ENCODE measurements at places on chromosomes 7 and 10.
A peak's percentile ranks its signal among the peaks of the same experiment; 100 is the strongest.

GRCh38 chr7:17233603-17234002 lies 64.8 kb upstream of the AHR start:
- no peak for DNase-seq

DNA sequence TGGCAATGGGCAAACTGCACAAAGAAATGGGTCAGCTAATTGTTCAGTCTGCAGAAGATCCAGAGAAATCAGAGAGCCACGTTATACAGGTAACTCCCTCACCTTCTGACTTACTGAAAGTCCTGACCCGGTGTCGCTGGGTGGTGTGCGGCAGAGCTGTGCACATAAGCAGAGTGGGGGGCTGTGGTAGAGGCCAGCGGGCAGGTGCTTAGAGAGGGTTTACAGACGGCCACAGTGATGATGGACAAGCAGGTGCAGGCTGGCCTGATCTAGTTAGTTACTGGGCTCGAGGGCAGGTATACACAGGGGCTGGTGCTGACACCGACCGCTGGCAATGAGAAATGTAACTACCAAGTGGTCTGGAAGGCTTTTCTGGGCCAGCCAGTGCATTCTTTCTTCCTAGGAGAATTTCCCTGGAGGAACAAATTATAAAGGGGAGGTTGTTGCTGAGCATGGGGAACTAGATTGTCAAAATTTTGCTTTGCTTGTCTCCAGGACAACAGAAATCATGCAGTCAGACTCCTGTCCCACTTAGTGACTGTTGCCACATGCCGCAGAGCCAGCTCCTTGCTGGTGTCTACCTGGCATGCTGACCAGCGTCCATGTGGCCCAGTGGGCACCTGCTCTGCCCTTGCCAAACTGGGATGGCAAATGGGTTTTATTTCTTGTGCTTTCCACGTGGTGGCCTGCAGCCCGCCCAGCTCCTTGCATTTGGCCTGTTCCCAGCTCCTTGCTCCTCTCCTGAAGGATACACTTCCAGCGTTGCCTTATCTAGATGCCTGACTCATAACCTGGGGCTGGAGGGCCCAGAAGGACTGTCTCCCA lies 28.8 kb downstream of the DENND10 start:
- DNase-seq, result no peak

DNA sequence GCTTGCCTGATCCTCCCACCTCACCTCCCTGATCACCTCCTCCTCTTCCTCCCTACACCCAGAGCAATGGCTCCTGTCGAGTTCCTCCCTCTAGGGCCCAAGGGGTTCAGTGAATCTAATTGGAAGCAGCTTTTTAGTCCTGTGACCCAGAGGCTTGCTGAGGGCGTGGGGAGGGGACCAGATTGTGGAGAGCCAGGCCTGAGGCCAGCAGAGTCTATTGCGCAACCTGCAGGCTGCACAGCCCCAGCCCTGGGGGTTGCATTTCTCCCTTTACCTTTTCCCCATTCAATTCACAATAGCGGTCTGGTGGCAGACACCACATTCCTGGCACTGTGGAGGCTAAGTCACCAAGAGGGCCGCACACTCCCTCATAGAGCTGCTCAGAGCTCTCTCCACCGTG lies 32.5 kb downstream of the GHRHR start:
- DNase-seq, result no peak

DNA sequence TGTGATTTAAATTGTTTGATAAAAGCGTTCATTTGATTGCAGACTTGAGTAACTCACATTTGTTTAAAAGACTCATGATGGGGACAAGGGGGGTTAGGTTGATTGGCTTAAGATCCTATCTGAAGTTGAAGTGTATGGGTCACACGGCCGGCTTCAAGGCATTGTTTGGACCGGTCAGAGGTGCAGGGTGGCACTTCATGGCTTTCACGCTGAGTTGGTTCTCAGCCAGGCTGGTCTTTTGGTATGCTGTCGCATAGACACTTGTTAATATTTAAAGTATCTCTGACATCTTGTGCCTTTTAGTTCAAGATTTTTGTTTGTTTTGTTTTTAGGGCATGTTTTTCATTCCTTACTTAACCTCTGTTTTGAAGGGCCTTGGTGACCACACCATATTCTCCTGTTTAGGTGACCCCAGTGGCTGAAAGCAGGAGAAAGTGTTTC lies 58.1 kb downstream of the CCNY start:
- DNase-seq, result no peak

DNA sequence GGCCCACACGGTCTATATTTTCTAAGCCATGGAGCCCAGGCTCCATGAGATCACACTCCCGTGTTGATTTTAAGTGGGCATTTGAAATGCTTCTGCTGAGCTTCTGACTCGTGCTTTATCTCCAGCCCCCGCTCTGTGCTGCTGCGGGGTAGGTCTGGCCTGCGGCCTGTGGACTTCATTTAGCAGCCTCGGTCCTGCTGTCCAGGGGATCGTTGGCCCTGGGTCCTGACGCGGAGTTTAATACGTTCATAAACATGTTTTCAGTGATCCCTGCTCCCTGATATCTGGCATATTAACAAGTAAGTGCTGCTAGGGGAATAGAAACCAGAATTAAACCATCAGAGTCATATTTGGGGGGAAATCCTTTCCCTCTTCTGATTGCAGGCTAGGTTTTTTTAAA lies 540.3 kb upstream of the MGMT start:
- no peak for DNase-seq

DNA sequence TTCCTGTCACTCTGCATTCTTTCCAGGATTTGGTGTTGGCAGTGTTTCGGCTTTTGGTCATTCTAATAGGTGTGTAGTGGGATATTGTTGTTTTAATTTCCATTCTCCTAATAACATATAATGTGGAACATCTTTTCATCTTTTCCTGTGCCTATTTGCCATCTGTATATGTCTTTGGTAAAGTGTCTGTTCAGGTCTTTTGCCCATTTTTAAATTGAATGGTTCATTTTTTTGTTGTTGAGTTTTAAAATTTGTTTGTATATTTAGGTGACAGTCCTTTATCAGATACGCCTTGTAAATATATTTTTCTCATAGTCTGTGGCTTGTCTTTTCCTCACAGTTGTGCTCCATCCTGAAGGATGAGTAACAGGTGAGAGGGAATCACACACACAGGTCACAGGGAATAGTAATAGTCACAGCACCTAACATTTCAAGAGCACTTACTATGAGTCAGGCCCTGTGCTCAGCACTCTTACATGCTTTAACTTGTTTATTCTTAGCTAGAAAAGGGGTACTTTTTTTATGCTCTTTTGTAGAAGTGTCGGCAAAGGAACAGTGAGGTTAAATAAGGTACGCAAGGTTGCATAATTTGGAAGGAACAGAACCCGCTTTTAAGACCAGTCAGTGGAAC lies 117.1 kb upstream of the GATA3 start:
- DNase-seq, result no peak

- DNase-seq, result no peak
Measured at GRCh38 chr7:101112233-101112632, 14.7 kb upstream of the SERPINE1 start.

DNA sequence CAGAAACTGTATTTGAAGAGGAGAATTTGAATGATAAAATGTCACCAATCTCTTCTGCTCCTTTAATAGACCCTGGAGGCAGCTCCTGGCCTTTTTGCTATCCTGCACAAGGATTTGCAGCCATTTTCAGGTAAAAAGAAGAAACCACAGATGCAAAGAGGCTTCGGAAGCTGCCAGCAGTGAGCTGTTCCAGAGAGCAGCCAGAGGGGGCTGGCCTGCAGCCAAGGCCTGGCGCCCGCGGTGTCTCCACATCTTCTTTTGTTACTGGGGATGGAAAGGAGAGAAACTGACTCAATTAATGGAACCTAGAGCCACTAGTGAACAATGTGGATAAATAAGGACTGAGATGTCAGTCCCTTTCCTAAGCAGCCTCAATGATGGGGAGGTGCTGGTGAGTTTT lies 23.9 kb upstream of the GPR26 start:
- no peak for DNase-seq

GRCh38 chr10:31929261-31930022 lies 811 bp upstream of the ARHGAP12 start:
- DNase-seq, result peak; percentile 21

DNA sequence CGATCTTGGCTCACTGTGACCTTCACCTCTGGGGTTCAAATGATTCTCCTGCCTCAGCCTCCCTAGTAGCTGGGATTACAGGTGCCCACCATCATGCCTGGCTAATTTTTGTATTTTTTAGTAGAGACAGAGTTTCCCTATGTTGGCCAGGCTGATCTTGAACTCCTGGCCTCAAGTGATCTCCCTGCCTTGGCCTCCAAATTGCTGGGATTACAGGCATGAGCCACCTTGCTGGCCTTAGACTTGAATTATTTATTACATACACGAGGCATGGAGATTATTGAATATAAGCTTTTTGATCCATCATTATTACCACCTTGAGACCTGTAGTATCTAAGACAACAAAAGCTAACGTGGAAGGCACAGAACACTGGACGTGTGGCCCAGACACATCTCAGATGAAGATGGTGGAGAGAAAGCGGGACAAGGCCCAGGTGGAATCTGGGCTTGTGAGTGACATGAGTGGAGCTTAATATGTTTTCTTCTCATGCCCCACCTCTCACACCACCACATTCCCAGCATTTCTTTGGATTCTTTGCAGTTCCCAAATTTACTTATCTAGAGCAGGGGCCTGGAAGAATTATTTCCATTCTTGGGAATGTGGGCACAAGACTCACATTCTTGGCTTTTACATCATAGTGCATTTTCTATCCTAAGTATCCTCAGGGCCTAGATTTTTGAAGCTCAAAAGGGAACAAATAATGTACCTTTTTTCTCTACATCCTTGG lies 76.6 kb downstream of the SUGCT start:
- no peak for DNase-seq

DNA sequence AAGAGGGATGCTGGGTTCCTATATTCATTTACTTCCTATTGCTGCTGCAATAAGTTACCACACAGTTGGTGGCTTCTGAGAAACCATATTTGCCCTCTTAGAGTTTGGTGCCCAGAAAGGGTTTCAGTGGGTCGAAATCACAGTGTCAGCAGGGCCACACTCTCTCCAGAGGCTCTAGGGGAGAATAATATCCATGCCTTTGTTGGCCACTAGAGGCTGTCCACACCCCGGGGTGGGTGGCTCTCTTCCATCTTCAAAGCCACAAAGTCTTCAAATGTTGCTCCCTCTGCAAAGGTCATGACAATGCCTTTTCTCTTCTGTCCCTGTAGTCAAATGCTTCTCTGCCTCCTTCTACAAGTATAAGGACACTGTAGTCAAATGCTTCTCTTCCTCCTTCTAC lies 989.4 kb downstream of the CCSER2 start:
- no peak for DNase-seq

- no peak for DNase-seq
Measured at GRCh38 chr7:721619-722248, 4.8 kb upstream of the DNAAF5 start.

- DNase-seq, result no peak
Measured at GRCh38 chr7:129169686-129170440, 18.6 kb upstream of the SMO start.

DNA sequence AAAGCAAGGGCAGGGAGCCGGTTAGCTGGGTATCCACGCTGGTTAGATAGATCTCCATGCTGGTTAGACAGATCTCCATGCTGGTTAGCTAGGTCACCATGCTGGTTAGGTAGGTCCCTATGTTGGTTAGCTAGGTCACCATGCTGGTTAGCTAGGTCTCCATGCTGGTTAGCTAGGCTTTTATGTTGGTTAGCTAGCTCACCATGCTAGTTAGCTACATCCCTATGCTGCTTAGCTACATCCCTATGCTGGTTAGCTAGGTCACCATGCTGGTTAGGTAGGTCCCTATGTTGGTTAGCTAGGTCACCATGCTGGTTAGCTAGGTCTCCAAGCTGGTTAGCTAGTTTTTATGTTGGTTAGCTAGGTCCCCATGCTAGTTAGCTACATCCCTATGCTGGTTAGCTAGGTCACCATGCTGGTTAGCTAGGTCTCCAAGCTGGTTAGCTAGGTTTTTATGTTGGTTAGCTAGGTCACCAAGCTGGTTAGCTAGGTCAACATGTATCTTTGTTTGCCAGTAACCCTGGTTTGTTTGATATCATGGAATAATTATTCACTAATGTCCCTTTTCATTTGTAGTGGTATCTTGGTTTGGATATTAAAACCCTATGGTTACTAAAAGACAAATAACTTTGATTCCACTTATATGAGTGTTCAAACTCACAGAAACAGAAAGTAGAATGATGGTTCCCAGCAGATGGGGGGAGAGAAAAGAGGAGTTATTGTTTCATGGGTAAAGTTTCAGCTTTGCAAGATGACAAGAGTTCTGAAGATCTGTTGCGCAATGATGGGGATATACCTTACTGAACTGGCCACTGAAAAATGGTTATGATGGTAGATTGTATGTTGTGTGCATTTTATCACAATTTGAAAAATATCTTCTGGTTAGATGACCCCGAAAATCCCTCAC lies 136.2 kb downstream of the PRPF18 start:
- no peak for DNase-seq

DNA sequence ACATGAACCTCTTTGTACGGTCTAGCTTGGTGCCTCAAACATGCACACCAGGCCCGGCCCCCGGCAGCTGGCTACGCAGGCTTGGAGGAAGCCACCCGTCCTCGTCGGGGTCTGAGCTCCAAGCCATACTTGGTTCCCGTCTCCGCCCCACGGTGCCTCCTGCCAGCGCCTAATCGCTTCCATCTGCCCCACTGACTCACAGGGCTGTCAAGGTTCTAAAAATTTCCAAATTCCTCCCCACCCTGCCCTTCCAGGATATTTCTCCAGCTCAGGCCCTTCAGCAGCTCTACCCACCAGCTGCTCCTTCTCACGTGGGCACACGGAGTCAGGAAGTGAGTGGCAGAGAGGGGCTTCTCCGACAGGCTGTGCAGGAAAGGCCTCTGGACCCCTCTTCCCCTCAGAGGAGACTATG lies 38.8 kb downstream of the TMEM270 start:
- DNase-seq, result no peak

DNA sequence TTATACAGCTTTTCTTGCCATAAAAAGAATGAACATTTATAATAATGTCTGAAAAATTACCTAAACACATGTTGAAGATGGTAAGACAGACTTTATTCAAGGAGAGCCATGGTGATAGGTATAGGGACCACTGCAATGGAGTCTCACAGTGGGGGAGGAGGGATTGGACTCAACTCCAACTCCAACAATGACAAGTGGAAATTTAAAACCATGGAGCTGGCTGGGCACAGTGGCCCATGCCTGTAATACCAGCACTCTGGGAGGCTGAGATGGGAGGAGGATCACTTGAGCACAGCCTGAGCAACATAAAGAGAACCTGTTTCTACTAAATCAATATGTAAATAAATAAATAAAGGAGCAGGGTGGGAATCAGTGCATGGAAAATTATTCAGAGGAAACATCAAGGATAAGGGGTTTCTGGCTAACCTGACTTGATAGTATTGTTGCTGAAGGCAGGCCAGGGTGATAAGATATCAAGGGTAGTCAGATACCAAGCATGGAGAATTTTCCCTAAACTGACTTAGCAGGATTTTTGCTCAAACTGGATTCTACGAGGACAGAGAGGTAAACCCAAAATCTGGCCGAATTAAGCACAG lies 19.5 kb upstream of the MICU1 start:
- no peak for DNase-seq

DNA sequence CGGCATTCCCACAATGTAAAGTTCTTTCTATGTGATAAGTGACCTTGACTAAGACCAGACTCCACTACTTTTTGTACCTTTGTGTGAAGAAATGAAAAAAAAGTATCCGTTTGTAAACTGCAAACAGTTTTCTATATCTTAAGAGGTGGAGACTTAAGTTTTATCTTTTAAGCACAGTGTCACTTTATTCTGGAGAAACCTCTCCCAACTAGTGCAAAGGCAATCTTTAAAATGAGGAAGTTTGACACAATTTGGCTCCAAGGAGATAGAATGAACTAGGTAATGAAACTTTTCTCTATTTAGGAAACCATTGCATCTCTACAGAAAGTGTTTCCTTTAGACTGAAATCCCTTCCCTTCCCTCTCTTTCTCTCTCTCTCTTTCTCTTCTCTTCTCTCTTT lies 122.9 kb downstream of the SAMD9 start:
- no peak for DNase-seq

GRCh38 chr7:35038354-35038753 lies 1.1 kb upstream of the DPY19L1 start:
- DNase-seq, result no peak

All from activated CD8-positive, alpha-beta memory T cell treated with anti-CD3 and anti-CD28 coated beads, Interleukin-2, amount 50 U/mL, for 4 hours (primary cell).